Right ventricle myocardium inferior (tissue), 1 donor: ENCODE measurements at places on chromosomes 5 and 9.

DNA sequence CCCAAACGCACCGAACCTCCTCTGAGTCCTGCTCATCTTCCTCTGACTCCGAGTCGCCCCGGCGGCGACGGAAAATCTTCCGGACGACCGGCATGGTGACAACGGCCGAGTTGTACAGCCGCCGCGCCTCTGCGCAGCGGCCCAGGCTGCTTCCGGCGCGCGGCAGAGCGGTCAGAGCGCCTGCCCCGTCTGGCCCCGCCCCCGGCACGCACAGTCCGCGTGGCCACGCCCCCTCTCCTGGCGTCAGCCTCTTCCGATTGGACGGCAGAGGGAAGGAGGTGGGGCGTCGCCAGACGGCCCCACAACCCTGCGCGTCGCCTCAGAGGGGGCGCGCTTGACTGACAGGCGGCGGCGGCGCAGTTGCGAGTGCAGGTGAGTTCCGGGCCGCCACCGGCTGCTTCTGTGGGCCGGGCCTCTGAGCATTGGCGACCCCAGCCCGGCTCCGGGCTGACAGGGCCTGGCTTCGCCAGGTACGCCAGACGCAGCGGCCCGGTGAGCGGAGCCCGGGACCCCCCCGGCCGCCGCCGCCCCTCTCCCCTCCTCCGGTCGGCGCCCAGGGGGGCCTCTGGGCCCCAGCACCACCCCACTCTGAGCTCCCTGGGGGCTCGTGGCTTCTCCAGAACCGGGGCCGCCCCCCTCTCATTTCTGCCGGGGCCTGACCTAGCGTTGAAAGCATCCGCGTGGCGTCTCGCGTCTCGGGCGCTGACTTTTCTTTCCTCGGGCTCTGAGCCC, at the start of the genes C9orf78 and USP20:
TSS of gene C9orf78 (minus strand) at position 148 of the 732 bp plus-strand sequence. CDS start at position 94, 54 bp downstream.
TSS of gene USP20 (plus strand) at position 331 of the 732 bp plus-strand sequence. CDS start 17,098 bp downstream, outside the sequence.
- DNase-seq = peak; percentile 98

DNA sequence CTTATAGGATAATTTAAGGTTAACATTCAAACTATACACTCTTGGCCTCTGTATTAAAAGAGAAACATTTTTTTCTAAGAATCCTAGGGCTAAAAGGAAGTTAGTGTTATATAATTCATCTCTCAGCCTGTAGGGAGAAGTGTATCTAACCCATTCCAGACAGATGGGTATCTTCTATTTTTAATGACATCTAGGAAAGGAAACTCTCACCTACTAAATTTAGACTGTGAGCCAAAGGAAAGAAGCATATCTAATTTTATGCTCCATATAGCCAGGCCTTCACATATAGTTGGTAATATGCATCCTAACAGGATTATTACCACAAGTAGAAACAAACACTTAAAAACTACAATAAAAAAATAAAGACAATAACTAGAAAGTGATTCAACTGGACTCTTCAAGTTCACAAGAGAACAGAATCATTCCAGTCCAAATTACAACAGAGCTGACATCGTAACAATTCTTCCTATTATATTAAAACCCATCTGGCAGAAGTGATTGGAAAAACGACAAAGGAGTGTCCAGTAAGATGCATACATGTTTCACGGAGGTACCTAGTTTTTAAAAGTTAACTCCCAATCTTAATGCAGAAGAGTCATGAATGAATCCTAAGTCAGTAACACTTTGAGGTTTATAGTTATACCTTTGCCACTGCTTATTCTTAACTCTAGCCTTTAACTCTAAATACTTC, 39.4 kb downstream of the SCAI start:
- no peak for DNase-seq

DNA sequence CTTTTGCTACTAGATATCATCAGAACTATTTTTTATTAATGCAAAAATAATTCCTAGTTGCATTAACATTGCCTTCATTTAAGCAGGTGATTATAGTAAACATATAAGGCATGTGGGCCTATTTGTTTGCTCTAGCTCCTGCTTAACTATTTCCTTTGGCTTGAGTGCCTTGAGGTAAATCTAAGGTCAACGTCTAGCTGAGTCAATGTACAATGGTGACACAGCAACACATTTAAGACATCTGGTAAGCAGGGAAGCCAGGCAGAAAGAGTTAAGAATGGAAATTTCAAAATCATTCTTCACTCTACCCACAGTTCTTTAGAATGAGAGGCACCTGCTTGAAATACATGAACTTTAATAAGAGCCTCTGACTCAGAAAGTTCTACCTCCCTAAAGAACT, 111.9 kb upstream of the FST start:
- DNase-seq = no peak

- DNase-seq = no peak
Measured at GRCh38 chr9:135078361-135078821, 9.1 kb upstream of the OLFM1 start.

GRCh38 chr5:15009420-15009819, 137.8 kb upstream of the ANKH start:
- no peak for DNase-seq

GRCh38 chr9:137487454-137488326, 28.6 kb upstream of the NSMF start:
- DNase-seq = peak; percentile 46

DNA sequence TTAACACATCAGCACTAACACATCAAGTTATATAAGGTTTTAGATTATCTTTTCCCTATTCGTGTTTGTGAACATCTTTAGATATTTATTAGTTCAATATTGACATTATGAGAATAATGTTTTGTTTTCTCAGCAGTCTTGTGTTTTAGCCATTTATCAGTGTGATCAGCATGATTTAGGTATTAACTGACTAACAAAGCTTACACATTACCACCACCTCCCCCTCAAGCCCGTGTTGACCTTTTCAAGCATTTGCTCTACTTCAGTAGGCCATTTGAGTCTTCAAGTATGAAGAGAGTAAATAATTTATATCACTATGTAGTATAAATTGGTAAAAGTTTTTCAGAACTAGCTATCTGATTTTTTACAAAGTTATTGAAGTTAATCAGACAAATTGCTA, 6.9 kb downstream of the PBX3 start:
- no peak for DNase-seq

DNA sequence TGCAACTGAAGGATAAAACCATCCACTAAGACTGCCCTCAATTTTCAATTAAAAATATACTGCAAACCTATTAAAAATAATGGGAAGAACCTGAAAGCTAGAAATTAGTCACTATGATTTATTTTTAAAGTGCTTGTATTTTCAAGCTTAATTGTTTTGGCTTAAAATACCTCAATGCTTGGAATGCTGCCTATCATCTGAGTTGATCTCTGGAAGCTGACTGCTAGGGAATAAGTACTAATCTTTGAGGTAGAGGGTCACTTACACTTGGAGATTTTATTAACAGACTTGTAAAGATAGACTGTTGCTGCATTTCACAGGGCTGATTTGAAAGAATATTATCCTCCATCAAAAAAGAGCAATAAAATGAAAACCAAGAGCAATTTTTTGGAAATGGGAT, 6.2 kb downstream of the PCSK1 start:
- DNase-seq = no peak

- no peak for DNase-seq
Measured at GRCh38 chr5:143454936-143455516, 51.5 kb upstream of the NR3C1 start.

DNA sequence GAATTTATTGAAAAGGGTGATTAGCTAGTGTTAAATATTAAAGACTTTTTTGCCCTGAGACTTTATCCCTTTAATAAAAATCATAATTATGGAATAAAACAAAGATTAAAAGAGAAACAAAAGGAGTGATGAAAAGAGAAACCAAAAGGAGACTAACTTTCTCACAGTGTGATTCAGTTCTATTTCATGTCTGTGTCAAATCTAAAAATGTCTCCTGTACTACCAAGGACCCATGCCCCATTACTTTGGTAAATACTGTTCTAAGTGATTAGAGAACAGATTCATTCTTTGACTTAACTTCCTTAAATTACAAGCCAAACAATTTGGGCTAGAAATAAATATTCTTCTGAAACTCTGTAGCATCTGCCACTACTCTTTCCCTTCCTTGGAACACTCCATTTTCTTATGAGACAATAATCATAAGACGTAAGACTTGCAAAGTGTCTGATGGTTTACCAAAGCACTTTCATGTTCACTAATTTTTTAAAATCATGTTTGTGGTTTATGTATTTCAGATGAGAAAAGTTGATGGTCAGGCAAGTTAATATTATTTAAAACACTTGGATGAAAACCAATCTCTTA, 319.0 kb downstream of the EBF1 start:
- DNase-seq = no peak

DNA sequence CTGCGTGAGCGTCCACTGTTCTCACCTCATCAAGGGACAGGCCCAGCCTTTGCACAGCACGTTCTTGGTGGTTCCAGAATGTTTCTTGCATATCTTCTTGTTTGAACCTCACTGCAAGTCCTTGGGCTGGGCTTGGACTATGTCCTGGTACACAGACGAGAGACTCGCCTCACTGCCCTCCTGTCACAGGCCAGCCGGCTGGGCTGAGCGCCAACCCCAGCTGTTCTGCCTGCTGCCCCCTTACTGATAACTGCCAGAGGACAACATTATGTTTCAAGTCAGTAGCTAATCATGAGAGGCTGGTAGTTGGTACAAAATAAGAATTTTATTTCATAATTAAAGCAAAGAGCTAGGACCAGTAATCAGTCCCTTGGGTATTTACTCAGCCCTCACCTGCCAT, 52.8 kb upstream of the LRRTM2 start:
- DNase-seq = peak; percentile 86
